ENCODE measurements at places on chromosomes 12 and 14.

DNA sequence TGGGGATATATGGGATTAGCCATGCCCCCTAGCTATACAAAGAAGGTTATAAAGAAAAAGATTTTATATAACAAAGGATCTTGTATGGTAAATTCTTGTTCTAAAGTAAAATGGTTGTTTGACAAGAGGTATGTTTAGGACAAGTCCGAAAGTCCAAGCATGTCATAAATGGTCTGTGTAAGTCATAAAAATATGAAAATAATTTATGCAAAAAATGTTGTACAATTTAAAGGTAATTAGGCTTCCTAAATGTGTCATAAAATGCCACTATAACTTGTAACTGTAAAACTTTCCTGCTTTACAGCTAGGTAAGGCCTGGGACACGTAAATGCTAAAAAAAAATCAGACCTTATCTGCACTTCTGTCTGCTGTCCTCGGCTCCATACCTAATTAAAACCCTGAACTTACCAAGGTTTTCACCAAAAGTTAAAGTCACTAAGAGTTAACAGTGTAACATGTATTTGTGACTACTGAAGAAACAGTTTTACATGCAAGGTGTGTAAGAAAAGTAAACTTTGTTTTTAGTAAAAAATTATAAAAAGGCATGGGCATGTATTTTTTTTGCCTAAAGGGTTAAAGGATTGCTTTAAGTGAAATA, 110.0 kb upstream of the RESF1 start:
- DNase-seq = no peak

GRCh38 chr12:71786829-71787228, 32.2 kb downstream of the RAB21 start:
- DNase-seq = no peak

DNA sequence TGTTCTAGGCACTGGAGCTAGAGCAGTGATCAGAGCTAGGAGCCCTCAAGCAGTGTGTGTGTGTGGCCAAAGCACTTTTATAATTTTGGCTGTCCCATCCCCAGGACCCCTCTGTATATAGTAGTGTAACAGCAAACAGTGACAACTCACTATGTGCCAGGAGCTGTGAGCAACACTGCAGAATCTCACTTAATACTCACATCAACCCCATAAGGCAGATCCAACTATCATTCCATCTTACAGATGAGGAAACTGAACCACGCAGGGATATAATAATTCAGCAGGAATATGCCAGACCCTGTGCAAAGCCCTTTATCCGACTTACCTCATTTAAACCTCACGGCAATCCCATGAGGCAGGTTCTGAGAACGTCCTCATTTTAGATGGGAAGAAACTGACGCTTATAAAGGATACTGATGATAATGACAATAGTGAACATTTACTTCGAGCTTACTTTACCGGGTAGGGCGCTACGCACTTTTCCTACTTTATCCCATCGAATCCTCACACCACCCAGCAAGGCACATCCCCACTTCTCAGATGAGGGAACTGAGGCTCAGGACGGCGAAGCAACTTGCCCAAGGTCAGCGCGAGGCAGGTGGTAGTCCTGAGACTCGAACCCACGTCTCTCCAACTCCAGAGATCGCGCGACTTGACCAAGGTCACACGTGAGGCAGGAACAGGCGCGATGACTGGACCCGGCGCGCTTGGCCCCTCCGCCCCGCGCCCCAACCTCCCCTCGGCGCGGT, 687 bp downstream of the RAB35 start:
- DNase-seq = peak; percentile 49

DNA sequence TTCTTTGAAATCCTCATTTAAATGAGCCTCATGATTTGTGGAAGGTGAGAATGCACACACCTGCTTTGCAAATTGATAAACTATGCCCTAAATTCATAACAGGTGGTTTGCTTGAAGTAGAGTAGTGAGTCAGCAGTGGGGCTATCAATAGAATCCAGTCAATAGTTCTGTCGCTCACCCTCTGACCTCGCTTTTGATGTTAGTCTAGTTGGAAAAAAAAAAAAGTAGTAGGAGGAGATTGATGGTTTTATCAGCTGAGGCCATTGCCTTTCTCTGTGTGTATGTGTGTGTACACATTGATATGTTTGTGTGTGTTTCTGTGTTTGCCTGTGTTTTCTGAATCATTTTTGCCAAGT, 267.3 kb downstream of the SNAPC1 start:
- DNase-seq = no peak

DNA sequence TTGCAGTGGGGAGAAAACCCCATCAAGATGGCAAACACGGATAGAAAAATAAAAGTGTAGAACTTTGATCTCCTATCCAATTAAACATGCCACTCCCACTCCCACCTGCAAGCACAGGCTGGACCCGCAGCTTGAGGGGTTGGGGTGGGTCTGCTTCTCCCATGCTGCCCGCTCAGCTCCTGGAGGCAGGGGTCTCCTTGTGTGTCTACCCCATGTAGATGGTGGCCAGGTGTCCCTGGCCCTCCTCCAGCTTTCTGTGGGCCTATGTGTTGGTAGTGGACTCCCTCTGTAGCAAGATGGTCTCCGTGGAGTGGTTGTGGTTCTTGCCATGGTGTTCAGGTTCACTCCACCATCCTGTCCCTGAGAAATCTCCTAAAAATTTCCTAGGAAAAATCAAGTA, 23.5 kb upstream of the FGF23 start:
- no peak for DNase-seq

GRCh38 chr14:39033371-39033770, 69.7 kb downstream of the SEC23A start:
- DNase-seq = no peak

GRCh38 chr12:116180448-116180847, 97.0 kb downstream of the MED13L start:
- no peak for DNase-seq

DNA sequence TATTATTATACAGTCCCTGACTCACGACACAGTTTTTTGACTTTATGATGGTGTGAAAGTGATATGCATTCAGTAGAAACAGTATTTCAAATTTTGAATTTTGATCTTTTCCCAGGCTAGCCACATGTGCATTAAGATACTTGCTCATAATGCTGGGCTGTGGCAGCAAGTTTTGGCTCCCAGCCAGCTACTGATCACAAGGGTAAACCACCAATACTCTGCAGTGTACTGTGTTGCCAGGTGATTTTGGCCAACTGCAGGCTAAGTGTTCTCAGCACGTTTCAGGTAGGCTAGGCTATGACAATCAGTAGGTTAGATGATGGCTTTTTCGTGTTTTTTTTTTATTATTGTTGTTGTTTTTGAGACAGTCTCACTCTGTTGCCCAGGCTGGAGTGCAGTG, 69.4 kb upstream of the ACTN1 start:
- DNase-seq = no peak

DNA sequence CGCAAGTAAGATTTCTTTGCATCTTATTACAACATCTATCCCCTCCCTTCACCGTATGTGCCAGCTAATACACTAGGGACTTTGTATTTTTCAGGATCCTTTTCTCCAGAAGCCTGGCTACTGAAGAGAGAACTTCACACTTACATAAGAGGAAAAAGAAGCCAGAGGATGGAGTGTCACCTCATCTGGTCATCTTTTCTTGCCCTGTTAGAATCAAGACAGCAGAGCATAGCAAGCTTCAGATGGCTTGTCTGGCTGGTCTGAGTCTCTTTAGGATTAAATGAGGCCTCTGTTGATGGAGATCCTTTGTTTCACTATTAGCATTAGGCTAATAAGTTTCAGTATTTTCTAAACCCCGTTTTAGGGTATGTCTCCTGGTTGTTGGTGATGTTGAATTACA, 14.4 kb upstream of the AACS start:
- DNase-seq = no peak

GRCh38 chr12:79366374-79366773, 324.4 kb downstream of the PAWR start:
- DNase-seq = no peak

DNA sequence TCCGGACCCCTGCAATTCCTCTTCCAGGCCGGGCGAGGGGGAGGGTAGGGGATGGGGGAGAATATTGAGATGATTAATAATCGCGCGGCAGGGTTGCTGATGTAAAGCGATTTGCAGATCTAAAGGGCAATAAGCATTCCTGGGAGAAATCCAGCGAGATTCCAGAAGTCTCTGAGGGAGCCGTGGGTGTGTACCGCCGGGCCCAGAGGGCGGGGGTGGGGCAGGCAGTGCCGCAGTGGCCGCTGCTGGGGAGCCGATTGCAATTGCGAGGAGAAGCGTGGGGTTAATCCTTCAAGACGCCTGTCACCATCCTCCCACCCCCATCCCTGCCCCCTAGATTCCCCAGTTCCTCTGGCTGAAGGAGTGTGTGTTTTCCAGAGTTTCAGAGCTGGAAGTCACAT, 16.4 kb downstream of the FOS start:
- DNase-seq = peak; percentile 75
